ENCODE measurements at places on chromosomes 12 and 14.

GRCh38 chr12:42802785-42803189, 213.2 kb upstream of the PRICKLE1 start:
- no peak for DNase-seq

- DNase-seq: no peak
These were observed 21.4 kb downstream of the ABCB9 start for GRCh38 chr12:122944605-122945592.

DNA sequence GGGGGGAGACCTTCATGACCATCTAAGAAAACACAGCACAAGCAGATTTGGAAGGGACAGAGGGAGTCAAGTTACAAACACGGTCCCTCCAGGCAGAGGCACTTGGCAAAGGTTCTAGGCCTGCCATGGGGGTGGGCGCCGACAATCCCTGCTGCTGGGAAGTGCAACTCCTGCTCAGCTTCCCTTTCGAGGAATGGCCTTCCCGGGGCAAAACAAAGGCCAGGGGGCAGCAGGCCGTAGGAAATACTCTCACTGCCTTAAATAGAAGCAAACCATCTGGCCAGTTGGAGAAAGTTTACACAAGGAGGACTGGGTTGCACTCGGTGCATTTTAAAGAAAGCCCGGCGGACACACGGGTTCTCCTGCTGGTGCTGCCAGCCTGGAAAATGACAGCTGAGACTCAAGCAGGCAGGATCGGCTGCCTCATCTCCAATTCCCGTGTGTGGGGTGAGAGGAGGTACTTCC, 65.8 kb downstream of the ITPK1 start:
- no peak for DNase-seq

DNA sequence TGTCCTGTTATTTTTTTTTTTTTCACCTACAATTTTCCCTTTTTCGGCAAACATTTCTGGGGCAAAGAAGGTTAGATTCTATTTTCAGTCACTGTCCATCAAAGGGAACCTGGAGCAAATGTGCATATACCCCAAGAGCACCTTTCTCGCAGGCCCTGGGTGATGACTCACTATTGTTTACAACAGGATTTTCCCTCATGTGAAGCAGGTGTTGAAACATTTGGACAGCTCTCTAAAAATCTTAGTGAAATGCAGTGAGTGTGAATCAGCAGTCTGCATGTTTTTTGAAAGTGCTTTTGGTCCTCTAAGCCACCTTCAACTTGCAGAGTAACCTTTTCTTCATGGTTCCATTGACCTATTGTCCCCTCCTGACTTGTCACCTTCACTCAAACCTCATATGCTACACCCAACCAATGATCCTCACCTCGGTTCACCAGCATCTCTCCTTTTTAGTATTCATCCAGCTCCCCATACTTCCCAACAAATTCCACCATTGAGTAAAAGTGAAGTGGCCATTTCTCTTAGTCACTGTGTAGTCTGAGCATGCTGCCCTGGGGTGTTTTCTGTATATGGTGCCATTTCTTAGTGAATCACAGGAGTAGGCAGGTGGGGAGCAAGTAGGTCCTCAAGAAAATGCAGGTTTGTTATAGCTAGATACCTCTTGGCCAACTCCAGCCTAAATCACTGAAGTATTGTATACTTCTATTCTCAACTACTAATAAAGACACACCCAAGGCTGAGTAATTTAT, 260.2 kb downstream of the BMP4 start:
- no peak for DNase-seq

DNA sequence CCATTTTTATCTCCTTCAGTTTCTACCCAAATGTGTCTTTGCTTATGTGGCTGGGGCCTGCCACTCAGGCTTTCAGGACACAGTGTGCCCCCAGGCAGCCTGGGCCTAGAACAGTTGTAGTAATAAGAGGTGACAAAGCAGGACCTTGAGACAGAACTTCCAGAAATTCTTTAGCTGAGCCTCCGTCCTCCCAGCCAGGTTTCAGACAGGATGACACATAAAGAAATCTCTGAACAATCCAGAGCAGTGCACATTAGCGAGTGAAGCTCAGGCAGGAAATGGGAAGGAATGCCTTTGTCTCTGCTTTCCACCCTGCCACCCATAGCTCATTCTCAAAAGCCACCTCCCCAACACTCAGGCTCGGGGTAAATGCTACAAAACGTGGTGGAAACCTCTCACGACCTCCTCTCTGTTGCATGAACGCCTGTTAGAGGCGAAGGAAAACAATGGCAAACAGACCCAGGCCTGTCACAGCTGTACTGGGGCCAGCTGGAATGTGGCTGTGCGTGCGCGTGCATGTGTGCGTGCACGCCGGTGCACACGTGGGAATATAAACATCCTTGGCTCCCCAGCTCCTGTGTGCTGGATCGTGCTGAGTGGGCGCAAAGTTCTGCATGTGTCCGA, 286.7 kb downstream of the ZFP36L1 start:
- no peak for DNase-seq
